ENCODE measurements at places on chromosomes 7 and 10.

GRCh38 chr10:73889014-73889413 is 14.7 kb upstream of the CAMK2G start:
- DNase-seq = peak; percentile 17

DNA sequence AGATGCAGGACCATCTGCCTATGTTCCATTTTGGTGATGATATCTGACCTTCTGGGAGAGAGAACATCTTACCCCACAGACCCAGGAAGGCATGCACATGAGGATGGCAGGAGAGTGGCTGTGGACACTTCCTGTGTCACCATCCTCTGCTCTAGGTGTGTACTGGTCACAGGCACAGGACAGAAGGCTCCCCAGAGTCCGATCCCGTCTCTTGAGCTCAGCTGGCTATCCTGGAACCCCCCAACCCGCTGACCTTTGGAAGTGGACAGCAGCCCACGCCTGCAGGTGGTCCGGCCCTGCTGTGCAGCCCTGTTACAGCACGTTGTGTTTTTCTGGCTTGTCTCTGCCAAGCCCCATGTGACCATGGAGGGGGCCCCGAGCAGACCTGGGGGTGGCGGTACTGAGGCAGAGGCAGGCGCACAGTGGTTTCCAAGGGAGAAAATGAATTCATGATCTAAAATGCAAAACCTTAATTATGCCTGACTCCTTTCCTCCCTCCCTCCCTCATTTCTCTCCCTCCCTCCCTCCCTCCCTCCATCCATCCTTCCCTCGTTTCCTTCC is 178.8 kb downstream of the CUX1 start:
- DNase-seq = no peak

GRCh38 chr7:35037211-35037525 is at the start of gene DPY19L1:
Gene DPY19L1, minus strand, starts transcription at chr7:35037485. Its CDS starts 91 bp downstream, at chr7:35037394.
- no peak for DNase-seq

GRCh38 chr7:137454767-137455166 is 111.2 kb upstream of the PTN start:
- DNase-seq = no peak

DNA sequence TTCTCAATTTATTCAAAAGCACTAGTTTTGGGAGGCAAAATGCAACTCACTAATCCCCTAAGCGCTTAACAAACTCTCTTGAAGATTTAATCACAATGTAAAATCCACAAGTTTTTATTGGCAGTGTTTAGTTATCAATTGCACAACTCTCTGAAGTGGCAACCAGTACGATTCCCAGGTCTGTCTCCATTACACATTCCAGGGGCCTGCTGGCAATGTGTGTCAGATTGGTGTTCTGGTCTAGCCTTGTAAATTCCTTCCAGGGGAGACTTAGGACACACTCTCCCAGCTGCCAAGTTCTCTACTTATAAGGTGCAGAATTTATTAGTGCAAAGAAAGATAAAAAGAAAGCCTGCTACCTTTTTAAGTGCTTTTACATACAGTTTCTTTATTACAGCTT is 164.7 kb upstream of the HPS1 start:
- DNase-seq = no peak

GRCh38 chr7:68613405-68613804 is 984.9 kb upstream of the AUTS2 start:
- no peak for DNase-seq

DNA sequence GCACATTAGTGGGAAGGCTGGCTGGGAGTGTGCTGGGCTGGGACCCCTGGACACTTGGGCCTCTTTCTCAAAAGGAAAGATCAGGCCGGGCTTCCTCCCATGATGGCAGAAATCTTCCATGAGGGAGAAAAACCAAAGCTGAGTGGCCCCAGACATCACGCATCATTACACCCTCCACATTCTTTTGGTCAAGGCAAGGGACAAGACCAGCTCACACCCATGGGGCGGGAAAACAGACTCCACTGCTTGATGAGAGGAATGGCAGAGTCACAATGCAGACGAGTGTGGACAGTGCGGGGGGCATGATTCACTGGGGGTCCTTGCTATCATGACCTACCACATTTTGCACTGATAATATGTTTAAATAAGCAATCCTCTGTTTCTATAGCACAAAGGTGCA is 73.3 kb downstream of the CREB3L2 start:
- no peak for DNase-seq

GRCh38 chr10:110074758-110075671 is 67.2 kb downstream of the ADD3 start:
- DNase-seq = no peak

- no peak for DNase-seq
These were observed 47.8 kb upstream of the ORC5 start for GRCh38 chr7:104255616-104256015.

GRCh38 chr7:28609608-28610007 is 197.3 kb downstream of the CREB5 start:
- no peak for DNase-seq

DNA sequence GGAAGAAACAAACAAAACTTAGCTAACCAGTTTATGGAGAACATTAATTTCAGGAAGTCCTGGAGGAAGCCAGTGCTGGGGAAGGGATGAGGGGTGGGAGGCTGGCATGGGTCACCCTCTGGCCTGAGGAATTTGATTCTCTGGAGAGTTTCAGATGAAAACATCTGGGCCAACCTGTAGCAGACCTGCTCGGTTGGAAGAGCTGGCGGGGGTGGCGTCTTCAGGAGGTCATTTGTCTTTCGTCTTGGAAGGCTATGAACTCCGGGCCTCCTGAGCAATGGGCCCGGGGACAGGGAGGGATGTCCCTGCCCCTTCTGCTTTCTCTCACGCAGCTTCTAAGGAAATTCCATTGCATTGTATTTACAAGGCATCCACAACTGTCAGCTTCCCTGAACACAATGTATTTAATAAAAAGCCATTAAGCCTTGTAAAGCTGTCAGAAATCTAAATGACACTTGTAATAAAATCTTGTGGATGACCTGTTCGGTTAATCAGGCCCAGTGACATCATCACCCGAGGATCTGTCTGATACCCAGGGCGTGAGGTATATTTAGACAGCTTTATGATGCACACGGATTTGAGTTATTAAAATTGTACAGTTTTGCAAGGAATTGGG is 250.5 kb downstream of the RAB11FIP2 start:
- DNase-seq = no peak

GRCh38 chr10:130201043-130201380 is 64.8 kb downstream of the GLRX3 start:
- no peak for DNase-seq

- DNase-seq = no peak
These were observed 24.5 kb upstream of the KLF14 start for GRCh38 chr7:130758429-130759056.

DNA sequence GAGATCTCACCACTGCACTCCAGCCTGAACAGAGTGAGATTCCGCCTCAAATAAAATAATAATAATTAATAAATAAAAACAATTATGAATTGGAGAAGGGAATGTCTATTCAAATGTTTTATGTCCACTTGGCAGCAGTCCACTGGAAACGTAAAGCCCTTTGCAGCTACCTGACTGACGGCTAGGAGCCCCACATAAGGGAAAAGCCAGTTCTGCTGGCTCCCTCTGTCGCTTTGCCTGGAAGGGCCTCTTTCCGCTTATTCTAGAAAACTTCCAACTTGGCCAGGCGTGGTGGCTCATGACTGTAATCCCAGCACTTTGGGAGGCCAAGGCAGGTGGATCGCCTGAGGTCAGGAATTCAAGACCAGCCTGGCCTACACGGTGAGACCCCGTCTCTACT is 6.1 kb upstream of the TNS3 start:
- DNase-seq = no peak

DNA sequence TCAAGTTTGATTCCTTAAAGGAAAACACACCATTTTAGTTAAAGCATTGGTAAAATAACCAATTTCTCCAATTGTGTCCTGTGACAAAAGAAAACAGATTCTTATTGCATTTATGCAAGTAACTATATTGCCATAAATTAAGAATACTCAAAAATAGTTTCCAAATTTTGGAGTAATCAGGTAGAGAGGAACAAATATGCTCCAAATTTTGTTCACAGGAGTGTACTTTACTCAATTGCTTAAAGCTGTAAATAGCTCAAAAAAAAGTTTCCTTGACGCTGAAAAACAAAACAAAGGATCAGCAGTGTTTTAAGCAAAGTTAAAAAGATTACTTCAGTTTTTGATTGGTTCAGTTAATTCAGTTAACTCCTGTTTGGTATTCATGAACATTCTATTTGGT is 52.2 kb upstream of the INHBA start:
- DNase-seq = no peak

- no peak for DNase-seq
These were observed 267.5 kb upstream of the HABP2 start for GRCh38 chr10:113285305-113285704.

DNA sequence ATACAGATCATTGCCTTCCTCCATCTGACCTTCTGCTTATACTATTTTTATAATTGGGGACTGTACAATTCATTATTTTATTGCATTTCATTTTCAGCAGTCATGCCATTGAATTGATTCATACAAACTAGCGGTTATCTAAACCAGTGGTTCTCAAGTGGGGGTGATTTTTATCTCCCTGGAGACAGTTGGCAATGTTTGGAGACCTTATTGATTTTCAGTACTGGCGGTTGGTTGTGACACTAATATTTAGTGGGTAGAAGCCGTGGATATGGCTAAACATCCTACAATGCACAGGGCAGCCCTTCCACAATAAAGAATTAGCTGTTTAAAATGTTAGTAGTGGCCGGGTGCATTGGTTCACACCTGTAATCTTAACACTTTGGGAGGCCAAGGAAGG is 765.9 kb downstream of the LRMDA start:
- no peak for DNase-seq

DNA sequence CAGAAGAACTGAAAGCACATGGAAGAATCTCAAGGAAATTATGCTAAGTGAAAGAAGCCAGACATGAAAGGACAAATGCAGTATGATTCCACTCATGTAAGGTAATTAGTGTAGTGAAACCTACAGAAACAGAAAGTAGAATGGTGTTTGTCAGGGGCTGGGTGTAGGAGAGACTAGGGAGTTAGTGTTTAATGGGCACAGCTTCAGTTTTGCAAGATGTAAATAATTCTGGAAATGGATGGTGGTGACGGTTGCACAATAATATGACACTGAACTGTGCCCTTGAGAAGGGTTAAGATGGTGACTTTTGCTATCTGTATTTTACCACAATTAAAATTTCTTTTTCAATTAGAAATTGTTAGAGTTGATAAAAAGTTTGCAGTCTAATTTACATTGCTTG is 157.3 kb upstream of the ADCY1 start:
- DNase-seq = no peak

GRCh38 chr7:38565289-38565688 is 65.9 kb downstream of the AMPH start:
- DNase-seq = no peak

DNA sequence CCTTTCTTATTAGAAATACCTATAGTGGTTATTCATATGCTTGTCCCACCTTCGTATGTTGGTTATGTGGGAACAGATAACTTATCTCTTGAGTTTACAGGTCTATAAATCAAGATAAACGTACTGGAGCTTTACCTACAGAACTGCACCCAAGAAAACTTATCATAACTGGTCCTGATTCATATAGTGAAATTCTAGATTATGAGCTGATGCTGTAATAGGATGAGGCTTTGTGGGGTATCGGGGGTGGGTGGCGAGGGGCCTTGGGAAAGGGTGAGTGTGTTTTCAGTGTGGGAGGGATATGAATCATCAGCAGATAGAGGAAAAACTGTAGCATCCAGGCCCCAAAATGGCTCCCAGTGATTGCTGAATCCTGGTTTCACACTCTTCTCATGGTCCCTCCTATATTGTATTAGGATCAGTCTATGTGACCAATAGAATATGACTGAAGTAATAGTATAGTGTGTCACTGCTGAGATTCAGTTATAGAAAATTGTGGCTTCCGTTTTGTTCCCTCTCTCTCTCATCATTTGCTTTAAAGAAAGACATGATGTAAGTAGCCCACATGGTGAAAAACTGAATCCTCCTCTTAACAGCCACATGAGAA is 706.8 kb upstream of the LRRTM3 start:
- no peak for DNase-seq

- DNase-seq = no peak
These were observed 45.9 kb downstream of the SVIL start for GRCh38 chr10:29588629-29589421.

DNA sequence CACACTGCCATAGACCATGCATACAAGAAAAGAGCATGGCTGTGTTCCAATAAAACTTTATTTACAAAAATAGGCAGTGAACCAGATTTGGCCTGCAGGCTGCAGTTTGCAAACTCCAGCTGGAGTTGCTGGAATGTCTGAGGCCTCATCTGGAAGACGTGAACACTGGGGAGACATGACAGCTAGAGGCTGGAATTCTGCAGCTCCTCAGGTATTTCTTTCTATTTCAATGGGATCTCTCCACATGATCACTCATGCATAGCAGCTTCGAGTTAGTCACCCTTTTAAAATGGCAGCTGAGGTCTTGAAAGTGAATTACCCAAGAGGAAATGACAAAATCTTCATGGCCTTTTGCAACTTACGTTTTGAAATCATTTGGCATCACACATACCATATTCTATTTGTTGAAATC is 52.6 kb upstream of the BET1 start:
- DNase-seq = no peak

GRCh38 chr10:133276435-133277201 is at the start of gene ADAM8:
Gene ADAM8, minus strand, starts transcription at chr10:133276868. Its CDS starts 51 bp downstream, at chr10:133276817.
- DNase-seq = no peak

GRCh38 chr7:125406111-125406510 is 476.5 kb upstream of the POT1 start:
- DNase-seq = no peak

DNA sequence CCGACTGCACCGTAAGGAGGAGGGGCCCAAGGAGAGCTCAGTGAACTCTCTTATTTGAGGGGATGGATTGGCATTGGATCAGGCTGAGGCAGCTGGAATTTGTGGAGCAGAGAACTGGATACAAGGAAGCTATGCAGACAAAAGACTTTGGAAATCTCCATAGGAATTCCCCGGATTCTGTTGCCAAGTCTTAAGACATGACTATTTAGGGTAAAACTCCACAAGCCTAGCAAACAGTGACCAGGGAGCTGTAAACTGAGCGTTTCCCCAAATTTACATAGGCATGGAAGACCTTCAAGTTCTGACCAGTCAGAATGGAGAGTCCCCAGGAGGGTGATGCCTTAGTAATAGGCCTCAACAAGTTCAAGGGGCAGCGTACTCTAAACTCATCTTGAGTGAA is 82.5 kb upstream of the PCBD1 start:
- no peak for DNase-seq

- DNase-seq = no peak
These were observed 63.0 kb downstream of the PIP4K2A start for GRCh38 chr10:22651276-22651980.

DNA sequence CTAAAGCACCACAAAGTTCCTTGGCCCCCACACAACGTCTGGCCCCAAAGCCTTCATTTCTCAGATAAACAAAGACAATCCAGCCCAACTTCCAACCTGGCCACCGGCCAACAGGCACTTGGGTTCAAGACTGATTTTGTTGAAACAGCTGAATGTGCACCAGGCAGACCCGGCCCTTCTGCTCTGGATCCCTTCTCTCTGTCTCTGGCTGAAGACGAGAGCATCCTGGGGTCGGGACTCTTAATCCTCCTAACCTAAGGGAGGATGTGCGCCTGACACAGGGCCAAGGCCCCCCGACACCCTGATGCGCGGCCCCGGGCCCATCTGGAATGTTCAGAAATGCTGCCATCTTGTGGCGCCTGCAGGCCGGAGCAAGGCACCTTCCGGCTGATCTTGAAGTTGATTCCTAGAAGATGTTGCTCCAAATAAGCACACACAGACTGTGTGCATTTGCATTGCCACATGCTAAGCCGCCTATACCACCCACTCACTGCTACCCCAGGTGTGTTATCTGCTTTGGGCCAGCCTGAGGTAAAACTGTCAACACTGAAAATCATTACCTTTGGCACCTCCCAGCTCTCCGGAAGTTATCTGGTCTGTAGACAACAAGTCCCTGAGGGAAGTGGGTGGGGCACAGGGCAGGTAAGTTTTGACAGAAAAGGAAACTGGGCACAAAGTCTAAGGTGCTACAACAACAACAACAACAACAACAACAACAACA is 98.4 kb upstream of the HABP2 start:
- no peak for DNase-seq
